ENCODE measurements at places on chromosomes 7 and 10.

- DNase-seq, result no peak
Measured at GRCh38 chr7:117312593-117313580, 10.0 kb downstream of the WNT2 start.

GRCh38 chr7:104664648-104665047, 336.2 kb downstream of the LHFPL3 start:
- DNase-seq, result no peak

DNA sequence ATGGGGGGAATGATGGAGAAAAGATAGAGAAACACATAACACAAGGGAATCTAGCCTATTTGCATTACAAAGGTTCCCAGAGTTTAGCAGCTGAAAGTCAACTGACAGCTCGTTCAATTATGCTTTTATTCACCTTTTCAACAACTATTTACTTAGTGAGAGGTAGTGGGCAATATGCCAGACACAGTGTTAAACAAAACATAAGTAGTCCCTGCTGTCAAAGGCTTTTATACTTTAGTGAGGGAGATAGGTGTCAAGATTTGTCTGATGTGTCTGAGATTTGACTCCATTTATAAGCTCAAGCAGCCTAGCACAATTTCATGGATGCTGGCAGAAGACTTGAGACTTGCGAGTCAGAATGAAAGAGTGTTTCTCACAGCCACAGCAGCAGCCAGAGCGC, 549.0 kb upstream of the VSTM2A start:
- no peak for DNase-seq

DNA sequence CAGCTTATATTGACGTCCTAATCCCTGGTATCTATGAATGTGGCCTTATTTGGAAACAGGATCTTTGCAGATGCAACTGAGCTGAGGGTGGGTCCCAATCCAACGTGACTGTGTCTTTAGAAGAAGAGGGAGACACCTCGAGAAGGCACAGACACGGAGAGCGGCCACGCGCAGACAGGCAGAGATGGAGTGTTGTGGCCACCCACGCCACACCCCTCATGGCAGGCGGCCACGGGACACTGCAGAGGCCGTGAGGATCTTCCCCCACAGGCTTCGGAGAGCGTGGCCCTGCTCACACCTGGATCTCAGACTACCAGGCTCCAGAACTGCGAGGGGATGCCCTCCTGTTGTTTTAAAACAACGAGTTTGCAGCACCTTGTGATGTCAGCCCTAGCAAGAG, 244.9 kb downstream of the DNAJB6 start:
- DNase-seq, result no peak

DNA sequence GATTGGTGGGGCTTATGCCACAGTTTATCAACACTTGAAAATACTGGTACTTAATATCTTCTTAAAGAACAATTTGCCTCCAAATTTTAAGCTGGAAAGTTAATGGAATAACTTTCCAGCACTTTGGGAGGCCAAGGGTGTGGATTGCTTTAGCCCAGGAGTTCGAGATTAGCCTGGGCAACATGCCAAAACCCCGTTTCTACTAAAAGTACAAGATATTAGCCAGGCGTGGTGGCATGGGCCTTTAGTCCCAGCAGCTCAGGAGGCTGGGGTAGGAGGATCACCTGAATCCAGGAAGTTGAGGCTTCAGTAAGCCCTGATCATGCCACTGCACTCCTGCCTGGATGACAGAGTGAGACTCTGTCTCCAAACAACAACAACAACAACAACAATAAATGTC, 56.0 kb downstream of the PRF1 start:
- no peak for DNase-seq

DNA sequence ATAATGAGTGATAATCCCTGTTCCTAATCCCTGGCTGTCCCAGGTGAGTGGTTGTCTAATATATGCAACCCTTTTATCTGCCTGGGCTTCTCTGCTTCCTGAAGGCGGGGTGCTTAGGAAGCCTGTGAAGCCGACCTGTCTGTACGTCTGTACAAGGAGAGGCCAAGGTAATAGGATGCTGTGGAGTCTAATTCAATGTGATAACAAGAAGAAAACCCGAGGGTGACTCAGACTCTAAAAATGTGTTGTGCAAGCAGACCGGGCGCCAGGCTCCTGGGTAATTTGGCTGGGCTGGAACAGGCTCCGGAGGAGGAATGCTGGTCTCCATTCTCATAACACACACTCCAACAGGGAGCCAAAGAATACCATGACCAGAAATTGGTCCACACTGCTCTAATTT, 43.6 kb downstream of the THNSL1 start:
- no peak for DNase-seq

DNA sequence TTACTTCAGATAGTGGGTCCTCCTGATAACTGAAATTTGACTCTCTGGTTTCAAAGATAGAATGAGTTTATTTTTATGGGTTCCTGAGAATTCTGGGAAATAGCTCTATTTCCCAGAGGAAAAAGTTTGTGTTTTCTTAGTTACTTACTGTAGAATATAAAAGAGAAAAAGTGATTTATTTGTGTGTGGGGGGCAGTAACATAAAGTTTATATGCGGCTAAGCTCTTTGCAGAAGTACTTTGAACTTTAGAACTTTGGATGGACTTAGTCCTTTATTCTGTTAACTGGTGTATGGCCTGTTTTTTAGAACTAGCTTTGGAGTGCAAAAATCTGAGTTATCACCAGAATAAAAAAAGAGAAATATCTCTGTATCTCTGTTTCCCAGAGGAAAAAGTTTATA, 157.1 kb downstream of the BBS9 start:
- DNase-seq, result no peak

- DNase-seq, result peak; percentile 15
Measured at GRCh38 chr7:98165827-98166667, 45.2 kb upstream of the BHLHA15 start.

- no peak for DNase-seq
Measured at GRCh38 chr10:18308600-18308999, 168.4 kb downstream of the CACNB2 start.

DNA sequence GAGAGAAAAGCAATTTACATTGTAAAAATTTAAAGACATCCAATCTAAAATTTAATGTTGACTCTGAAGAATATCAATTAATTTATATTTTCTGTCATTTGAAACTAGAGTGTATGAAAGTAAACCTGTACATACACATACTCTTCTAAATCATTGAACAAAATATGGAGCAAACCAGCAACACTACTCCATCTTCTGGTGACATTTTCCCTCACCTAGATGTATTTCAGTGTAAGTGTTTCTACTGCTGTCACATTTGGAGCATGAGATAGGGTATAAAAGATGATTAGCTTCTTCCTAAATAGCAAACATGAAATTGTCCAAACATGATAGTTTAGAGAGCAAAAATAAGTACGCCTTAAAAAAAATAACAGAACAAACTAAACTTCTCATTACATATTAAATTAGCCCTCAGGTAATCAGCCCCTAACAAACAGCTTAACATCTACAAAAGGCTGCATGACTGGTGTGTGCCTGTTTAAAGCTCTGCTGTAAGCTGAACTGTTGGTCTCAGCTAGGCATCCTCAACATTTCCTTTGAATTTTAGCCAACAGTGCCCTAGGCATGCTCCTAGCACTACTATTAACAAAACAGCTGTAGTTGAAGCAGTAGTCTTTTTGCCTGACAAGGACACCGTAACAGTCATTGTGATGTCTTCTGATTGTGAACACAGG, 189.8 kb downstream of the CTNNA3 start:
- DNase-seq, result no peak

DNA sequence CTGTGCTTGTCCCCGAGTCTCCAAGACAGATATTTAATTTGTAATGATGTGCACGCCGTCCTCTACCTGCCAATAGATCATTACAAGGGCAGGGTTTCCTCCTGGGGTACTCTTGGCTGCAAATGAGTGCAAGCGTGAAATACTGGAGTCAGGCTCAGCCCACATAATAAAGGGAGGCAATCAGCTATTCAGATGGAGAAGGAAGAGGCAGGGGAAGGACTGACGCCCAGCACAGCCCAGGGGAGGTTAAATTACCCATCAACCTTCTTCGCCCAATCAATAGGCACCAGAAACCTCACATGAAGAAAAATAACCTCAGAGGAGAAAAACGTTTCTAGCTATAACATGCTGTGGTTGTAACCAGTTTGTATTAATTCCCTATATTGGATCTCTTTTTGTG, 544.9 kb upstream of the ADARB2 start:
- no peak for DNase-seq

GRCh38 chr7:121195874-121196273, 132.9 kb upstream of the WNT16 start:
- DNase-seq, result no peak

GRCh38 chr10:74900297-74900696, 73.9 kb downstream of the KAT6B start:
- DNase-seq, result no peak

GRCh38 chr10:70053841-70054288, 1.2 kb downstream of the MACROH2A2 start:
- DNase-seq, result no peak

- no peak for DNase-seq
Measured at GRCh38 chr10:126140746-126141273, 244.4 kb downstream of the FANK1 start.

- DNase-seq, result peak; percentile 77
Measured at GRCh38 chr7:55572378-55573233, at the start of gene VOPP1. Gene VOPP1, minus strand, starts transcription at chr7:55572502. Its CDS starts 178 bp downstream, at chr7:55572324.

GRCh38 chr10:43292755-43293676, 26.2 kb upstream of the RASGEF1A start:
- DNase-seq, result peak; percentile 36

GRCh38 chr7:87874066-87874465, 2.1 kb downstream of the SLC25A40 start:
- DNase-seq, result no peak

DNA sequence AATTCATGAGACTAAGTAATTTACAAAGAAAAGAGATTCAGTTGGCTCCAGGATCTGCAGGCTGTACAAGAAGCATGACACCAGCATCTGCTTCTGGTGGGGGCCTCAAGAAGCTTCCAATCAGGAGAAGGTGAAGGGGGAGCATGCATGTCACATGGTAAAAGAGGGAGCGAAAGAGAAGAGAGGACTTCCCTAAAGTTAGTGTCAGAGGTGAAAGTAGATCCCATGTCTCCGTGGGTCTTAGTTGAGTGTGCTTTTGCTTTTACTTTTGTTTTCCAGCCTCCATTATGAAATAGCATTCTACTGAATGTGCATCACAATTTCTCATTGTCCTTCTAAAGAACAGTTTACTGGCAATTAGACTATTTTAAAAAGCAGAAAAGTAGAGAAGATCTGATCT, 213.6 kb upstream of the FZD1 start:
- no peak for DNase-seq

- DNase-seq, result no peak
Measured at GRCh38 chr10:112613620-112614019, 166.6 kb downstream of the VTI1A start.

DNA sequence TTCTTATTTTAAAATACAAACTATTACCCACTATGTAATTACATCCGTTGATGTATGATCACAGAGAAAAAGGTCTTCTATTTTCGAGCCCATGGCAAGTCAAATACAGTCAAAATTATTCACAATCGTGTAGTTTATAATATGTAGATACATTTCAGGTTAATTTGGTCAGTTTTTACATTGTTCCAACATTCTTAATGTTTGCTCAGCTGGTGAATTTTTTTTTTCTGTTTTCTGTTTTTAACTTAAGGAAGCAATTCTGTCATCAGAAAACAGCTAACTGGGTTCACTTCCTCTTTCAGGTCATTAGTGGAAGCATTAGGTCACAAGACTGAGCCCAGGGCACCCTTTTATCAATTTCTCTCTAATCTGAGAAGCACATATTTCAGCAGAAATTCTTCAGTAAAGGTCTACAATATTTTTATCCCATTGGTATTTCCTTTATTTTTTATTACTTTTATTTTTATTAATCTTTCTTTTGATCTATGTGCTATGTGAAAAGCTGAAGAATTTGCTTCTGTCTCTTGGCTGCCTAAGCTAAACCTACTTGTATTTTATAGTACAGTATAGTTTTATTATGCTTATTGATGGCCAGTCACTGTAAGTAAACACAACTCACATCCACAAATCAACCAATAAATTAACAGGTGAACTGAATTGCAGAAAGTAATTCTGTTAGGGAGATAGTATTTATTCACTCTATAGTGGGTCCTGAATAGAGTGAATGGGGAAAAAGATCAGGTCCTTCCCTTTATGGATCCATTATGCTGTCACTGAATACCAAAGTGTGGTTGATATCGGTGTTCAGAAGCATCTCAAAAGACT, 84.6 kb downstream of the ICA1 start:
- no peak for DNase-seq

GRCh38 chr10:17174626-17175025, 26.8 kb downstream of the TRDMT1 start:
- no peak for DNase-seq

DNA sequence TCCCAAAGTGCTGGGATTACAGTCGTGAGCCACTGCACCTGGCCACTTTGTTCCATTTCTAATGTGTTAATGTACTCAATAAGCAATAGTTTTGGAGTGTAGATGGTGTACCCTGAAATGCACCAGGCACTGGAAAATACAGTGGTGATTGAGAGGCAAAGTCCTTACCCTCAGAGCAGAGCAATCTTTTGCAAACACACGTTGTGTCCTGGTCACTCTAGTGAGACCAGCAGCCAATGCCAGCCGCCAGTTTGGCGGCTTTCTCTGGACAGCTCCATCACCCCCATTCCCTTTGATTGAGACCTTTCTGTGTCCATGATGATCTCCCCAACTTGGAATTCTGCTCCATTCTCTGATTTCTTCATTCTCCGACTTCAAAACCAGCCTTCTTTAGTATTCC, 231.3 kb downstream of the GALNT17 start:
- DNase-seq, result no peak

DNA sequence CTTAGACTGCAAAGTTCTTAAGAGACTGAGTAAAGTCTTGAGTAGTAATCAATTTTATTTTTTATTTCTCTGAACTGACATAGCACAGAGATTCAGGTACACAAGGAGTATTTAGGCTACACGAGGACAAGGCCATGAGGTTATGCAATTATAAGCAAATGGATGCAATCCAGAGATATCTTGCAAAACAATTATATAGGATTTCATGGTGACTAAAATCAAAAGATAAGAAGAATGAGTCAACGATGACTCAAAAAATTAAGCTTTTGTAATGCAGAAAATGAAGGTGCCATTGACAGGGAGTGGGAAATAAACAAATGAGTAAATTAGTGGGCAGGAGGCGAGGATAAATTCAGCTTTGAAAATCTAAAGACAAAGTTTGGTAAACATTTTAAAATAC, 66.7 kb upstream of the MYO3A start:
- no peak for DNase-seq

- DNase-seq, result no peak
Measured at GRCh38 chr7:42960762-42961161, 28.6 kb downstream of the MRPL32 start.

GRCh38 chr7:155731380-155731779, 80.9 kb downstream of the SHH start:
- DNase-seq, result no peak

- DNase-seq, result no peak
Measured at GRCh38 chr10:103231047-103231551, 14.6 kb upstream of the RPEL1 start.

DNA sequence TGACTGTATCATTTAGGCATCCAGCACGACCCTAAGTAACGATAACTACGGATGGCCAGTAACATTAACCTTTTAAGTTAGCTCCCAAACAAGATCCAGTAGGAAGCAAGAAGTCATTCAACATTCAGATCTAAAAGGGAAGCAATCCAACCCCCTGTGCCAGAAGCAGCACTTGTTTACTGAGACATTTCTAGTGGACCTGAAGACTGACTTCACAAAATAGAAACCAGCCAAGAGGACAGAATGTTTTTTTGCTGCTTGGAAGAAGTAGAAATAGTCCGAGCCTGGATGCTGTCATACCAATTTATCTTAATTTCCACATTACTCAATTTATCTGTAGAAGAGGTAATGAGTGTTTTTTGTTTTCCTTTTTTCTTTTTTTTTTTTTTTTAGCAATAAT, 88.0 kb upstream of the CTTNBP2 start:
- no peak for DNase-seq

GRCh38 chr7:120304674-120305073, 31.7 kb downstream of the KCND2 start:
- no peak for DNase-seq
